ENCODE measurements at places on chromosomes 5 and 9.

- no peak for DNase-seq
Observed at GRCh38 chr5:180376511-180376910, 23.4 kb upstream of the GFPT2 start.

DNA sequence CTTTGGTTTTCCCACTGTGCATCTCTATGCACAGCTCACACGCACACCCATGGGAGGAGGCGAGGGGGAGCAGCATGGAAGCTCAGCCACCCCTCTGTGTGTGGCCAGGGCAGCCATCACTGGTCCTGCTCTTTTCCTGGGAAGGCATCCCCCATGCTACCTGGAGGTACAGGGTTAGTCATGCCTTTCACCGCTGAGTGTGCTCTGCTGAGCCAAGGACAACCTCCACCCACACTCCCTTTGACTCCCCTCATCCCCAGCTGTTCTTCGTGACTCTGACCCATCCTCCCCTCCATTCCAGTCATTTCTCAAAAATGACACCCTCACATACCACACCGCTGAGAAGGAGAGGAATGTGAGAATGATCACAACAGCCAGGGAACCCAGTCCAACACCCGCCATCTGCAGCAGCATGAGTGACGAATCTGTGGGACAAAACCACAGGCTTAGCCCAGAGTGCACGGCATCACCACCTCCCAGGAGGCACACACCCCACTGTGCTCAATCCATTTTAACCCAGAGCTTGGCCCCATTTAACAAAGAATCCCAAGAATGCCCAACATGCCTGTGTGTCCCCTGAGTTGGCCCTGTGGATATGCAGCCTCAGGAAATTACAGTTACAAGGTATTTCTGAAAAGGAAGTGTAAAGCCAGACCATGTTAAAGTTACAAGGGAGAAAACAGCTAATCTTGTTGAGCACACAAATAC is 133.4 kb downstream of the SUSD1 start:
- DNase-seq = no peak

GRCh38 chr5:53302529-53302928 is 177.9 kb upstream of the FST start:
- DNase-seq = no peak

GRCh38 chr9:8677741-8678140 is 878.2 kb upstream of the DMAC1 start:
- no peak for DNase-seq

DNA sequence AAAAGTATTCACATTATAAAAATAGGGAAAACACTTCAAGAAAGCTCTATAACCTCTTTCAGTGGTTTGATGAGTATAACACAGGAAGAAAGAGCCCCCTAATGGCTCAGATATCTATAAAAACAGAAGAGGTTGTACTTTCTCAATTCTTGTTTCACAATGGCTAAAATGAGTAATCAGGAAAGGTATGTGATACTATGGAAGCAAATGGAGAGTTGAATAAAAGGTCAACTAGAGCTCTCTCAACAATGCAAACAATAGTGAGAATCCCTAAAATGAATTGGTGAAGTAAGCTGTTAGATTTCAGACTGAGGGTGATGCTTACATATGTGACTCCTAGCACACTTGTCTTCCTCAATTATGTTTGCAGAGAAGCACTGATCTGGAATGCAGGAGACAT is 584.6 kb upstream of the CDH18 start:
- no peak for DNase-seq

DNA sequence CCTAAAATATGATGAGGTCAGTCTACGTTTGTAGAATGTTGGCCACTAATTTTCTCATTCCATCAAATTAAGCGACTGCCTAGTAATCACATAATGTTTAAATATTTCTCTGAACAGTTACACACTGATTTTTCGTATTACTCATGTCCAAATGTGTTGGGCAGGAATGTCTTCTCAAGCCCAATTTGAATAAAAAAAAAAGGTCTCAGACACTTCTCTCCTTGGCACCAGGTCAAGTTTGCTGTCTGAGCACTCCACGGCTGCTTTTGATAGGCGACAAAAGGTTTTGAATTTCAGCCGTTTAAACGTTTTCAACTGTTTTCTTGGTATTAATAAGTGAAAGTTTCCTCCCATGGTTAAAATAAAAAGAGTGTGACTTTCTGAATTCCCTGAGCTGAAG is 542.1 kb downstream of the IRX1 start:
- no peak for DNase-seq

- DNase-seq = no peak
Observed at GRCh38 chr5:903756-904096, 11.0 kb downstream of the TRIP13 start.

GRCh38 chr9:3692606-3693005 is 166.8 kb upstream of the RFX3 start:
- no peak for DNase-seq

Measured in activated CD4-positive, alpha-beta T cell treated with anti-CD3 and anti-CD28 coated beads, Interleukin-2, amount 50 U/mL, for 24 hours (primary cell).